ENCODE measurements at places on chromosomes 7 and 10. TPM values are rescaled to one million over a fixed set of nuclear protein-coding genes. Genes with fewer than 3 reads are reported as not detected.

The CTTNBP2 gene
- total RNA-seq, result 4.4 TPM

GRCh38 chr10:132224343-132225072 is 37.8 kb downstream of the DPYSL4 start:
- no peaks in the 10 kb centered on the region for H3K36me3 ChIP-seq
- H3K4me3 ChIP-seq, result no peak overlapping the region
- H3K27me3 ChIP-seq, result no peaks in the 10 kb centered on the region
- no peak for DNase-seq
- no peak overlapping the region for H3K27ac ChIP-seq

- H3K4me3 ChIP-seq, result no peak overlapping the region
- no peak overlapping the region for H3K27ac ChIP-seq
- H3K4me1 ChIP-seq, result no peaks in the 10 kb centered on the region
- H3K36me3 ChIP-seq, result no peaks in the 10 kb centered on the region
- no peak for DNase-seq
These were observed 408.1 kb downstream of the AUTS2 start for GRCh38 chr7:70006261-70006920.

The CRHR2 gene
- not detected for total RNA-seq

DNA sequence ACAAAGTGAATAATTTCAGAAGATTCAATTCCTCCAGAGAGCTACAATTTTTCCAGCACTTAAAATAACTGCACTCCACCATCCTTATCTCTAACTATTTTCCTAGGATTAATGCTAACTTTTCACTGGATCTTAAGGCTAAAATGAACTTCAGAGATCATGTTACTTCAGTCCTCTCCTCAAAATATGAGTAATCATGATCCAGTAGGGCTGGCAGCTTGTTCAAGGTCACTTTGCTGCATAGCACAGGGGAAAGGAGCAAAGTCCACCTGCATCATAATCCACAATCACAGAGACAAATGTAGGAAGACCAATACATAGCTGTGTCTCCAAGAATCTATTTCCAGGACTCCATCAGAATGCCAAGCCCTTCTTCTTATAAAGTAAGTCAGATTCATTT is 150.3 kb downstream of the LRRTM3 start:
- no peaks in the 10 kb centered on the region for H3K27me3 ChIP-seq
- H3K36me3 ChIP-seq, result no peaks in the 10 kb centered on the region
- peaks cover 3% of the 10 kb centered on the region for H3K4me1 ChIP-seq
- H3K4me3 ChIP-seq, result no peak overlapping the region

- no peak overlapping the region for H3K27ac ChIP-seq
- no peak overlapping the region for H3K4me3 ChIP-seq
- DNase-seq, result no peak
- H3K4me1 ChIP-seq, result peaks cover 22% of the 10 kb centered on the region
- H3K27me3 ChIP-seq, result no peaks in the 10 kb centered on the region
These were observed 94.6 kb upstream of the SMNDC1 start for GRCh38 chr10:110399106-110399964.

DNA sequence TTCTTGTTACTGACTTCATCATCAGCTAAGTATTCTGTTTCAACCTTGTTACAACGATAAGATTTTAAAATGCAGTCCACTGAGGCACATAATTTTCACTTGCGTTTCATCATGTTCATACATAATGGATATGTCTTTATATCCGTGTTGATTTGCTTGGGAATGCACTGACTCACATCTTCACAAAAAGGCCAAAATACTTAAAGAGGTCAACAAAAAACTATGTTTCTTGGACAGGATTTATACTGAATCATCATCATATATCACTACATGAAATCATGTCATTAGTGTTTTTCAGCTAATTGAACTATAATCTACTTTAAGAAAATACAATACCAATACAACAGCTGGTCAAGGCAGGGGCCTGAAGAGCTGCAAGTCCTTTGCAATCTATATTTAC is 324.5 kb upstream of the KLF6 start:
- no peak overlapping the region for H3K4me3 ChIP-seq
- no peaks in the 10 kb centered on the region for H3K27me3 ChIP-seq
- no peaks in the 10 kb centered on the region for H3K36me3 ChIP-seq
- H3K4me1 ChIP-seq, result no peaks in the 10 kb centered on the region
